ENCODE measurements at places on chromosomes 4 and X.

DNA sequence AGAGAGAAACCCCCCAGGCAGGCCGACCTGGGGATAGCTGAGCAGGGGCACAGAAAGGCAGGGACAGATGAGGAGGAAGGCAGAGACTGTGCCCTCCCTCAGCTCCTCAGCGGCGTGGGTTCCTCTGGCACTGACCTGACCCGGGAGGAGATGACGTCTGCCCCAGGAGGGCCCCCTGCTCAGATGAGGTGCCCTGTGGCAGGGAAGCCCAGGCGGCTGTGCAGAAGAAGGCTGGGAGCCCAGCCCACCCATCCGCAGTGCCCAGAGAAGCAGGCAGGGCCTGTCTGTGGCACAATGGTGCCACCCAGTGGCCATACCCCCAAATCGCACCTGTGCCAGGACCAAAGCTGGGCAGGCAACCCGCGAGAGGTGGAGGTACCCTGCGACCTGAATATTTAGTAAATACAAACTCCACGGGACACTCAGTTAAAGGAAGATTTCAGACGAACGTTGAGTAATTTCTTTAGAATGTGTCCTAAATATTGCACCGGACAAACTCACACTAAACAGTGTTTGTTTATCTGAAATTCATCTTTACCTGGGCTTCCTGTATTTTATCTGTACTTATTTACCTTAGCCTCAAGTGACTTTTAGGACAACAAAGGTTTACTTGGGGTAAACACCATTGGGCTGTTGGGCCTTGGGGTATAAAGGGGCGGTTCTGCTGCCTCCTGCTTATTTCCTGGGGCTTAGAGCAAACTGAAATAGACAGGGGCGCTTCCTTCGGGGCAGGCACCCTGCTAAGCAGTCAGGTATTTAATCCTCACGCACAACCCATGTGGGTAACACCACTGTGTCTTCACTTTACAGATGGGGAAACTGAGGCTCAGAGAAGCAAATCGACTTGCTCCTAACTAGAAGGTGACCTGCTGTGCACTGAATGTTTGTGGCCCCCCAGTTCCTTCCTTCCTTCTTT is 46.5 kb upstream of the HMX1 start:
- H3K36me3 ChIP-seq, result no peaks in the 10 kb centered on the region
- H3K27me3 ChIP-seq, result peaks cover 2% of the 10 kb centered on the region
- peak; percentile 50 for DNase-seq
- no peak overlapping the region for H3K4me3 ChIP-seq

DNA sequence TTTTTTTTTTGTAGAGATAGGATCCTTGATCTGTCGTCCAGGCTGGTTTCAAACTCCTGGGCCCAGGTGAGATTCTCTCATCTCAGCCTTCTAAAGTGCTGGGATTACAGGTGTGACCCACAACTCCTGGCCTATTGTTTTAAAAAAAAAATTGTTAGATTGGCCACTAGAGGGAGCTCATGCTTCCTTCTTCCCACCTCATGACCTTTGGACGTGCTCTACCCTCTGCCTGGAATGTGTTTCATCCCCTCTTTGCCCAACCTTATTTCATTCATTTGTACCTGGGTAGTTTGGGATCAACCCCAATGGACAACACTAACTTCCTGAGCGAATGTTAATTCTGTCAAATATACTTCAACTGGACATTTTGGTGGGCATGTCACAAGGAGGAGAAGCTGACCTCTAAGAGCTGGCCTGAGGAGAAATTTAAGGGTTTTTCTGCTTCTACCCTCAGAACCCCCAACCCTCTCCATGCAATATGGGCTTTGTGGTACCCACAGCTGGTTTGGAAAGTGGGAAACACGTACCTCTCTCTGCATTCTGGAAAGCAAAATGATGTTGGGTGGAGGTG is 6.4 kb downstream of the PPEF2 start:
- H3K27me3 ChIP-seq, result peaks cover 12% of the 10 kb centered on the region
- DNase-seq, result no peak
- H3K4me3 ChIP-seq, result no peak overlapping the region
- H3K27ac ChIP-seq, result no peak overlapping the region
- H3K4me1 ChIP-seq, result no peaks in the 10 kb centered on the region

GRCh38 chrX:33171041-33171440 is 40.3 kb downstream of the DMD start:
- no peak overlapping the region for H3K27ac ChIP-seq
- H3K4me1 ChIP-seq, result no peaks in the 10 kb centered on the region
- H3K36me3 ChIP-seq, result no peaks in the 10 kb centered on the region
- no peaks in the 10 kb centered on the region for H3K27me3 ChIP-seq
- no peak for DNase-seq

GRCh38 chr4:178198691-178199090 is 756.5 kb upstream of the AGA start:
- no peaks in the 10 kb centered on the region for H3K27me3 ChIP-seq
- H3K36me3 ChIP-seq, result no peaks in the 10 kb centered on the region
- no peak for DNase-seq
- H3K27ac ChIP-seq, result no peak overlapping the region
- no peak overlapping the region for H3K4me3 ChIP-seq

DNA sequence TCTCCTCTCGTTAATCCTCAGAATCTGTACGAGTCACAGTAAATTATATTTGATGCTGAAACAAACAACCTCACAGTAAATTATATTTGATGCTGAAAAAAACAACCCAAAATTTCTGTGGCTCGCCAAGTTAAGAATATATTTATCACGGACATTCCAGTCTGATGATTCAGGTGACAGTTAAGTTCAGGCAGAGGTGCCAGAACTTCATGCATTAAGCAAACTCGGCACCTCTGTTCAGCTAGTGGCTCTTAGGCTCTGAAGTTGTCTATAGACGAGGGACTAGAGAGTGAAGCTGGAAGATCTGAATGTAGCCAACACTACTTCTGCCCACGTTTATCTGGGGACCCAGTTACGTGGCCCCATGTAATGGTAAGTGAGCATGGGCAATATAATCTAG is 132.2 kb upstream of the AGA start:
- no peaks in the 10 kb centered on the region for H3K4me1 ChIP-seq
- no peaks in the 10 kb centered on the region for H3K27me3 ChIP-seq
- no peak overlapping the region for H3K4me3 ChIP-seq
- DNase-seq, result no peak
- H3K36me3 ChIP-seq, result no peaks in the 10 kb centered on the region

DNA sequence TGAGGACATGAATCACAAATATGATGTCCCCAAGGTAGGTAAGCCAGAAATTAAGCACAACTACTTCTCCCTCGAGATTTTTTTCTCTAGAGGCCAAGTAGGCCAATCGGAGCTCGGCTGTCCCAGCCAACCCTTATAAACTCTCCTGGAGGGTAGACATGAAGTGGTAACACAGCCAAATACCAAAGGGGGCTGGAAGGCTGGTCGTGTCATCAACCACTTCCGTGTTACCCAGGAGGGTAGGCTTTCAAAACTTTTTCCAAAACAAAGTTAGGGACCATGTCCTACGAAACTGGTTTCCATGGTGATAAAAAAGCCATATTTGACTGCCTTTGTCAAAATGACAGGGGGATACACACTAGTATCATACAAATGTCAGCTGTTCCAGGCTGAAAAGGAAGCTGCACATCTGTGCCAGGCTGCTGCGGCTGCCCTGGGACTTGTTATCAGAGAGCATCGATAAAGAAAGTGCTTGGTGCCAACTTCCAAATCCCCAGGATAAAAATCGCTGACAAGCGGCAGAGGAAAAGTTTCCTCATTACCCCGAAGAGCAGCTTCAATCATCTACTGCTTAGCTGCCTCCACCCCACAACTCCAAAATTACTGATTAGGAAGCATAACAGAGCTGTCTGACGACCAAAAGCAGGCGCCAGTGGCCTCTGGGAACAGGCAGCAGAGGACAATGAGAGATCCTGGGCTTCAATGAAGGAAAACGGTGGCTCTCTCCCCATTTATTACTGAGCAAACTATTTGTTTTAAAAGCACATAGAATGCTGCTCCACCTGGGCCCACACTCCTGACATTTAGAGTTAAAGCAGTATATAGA is 20.8 kb downstream of the BCOR start:
- no peaks in the 10 kb centered on the region for H3K27me3 ChIP-seq
- peaks cover 32% of the 10 kb centered on the region for H3K36me3 ChIP-seq
- no peak overlapping the region for H3K27ac ChIP-seq
- DNase-seq, result no peak
- H3K4me1 ChIP-seq, result peaks cover 12% of the 10 kb centered on the region

- DNase-seq, result no peak
- peak overlapping the region; percentile 62 for H3K27ac ChIP-seq
- peaks cover 16% of the 10 kb centered on the region for H3K4me1 ChIP-seq
- peaks cover 24% of the 10 kb centered on the region for H3K36me3 ChIP-seq
- no peaks in the 10 kb centered on the region for H3K27me3 ChIP-seq
- no peak overlapping the region for H3K4me3 ChIP-seq
Observed at GRCh38 chr4:158906073-158906472, 137.2 kb downstream of the FNIP2 start.

DNA sequence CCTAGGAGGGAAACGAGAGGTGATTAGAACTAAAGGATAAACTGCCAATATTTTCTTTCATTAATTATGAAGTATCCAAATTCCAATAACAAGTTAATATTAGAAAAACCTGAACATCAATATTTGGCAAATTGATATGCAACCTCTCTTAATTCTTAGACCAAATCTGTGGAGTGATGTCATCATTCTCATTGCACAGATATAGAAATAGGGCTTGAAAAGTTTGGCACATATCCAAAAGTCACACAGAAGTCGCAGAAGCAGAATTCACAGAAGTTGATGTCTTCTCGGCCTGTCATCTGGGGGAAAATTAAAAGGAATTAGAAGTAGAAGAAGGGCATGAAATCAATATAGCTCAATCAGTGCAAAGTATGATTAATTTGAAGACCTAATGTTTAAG is 36.9 kb downstream of the ENPEP start:
- H3K4me3 ChIP-seq, result no peak overlapping the region
- H3K36me3 ChIP-seq, result no peaks in the 10 kb centered on the region
- peaks cover 8% of the 10 kb centered on the region for H3K4me1 ChIP-seq
- DNase-seq, result no peak

DNA sequence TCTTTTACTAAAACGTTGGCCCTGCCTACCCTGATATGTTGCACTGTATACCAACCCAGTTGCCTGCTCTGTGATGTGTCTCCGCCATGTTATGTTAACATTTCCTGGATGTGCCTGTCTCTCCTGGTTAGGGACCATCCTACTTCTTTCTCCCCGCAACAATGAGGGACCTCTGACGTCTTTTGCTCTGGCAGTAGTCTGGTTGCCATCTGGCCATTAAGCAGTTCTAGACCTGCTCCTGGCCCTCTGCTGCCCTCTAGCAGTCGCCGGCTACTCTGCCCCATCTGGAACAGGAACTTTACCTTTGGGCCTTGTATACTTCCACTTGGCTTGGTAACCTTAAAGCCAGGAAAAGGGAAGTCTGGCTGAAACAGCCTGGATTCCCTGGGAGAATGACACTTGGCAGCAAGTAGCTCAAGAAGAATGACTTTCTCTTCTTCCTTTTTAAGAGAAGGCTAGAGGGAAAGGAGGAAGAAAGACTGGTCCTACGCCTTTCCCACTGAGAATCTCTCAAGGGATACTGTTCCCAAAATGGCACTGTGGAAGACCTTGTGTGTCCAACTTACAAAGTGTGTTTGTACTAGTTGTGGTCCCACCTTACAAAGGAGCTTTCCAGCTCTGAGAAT is 63.5 kb downstream of the GPC3 start:
- H3K4me3 ChIP-seq, result no peak overlapping the region
- H3K36me3 ChIP-seq, result no peaks in the 10 kb centered on the region
- H3K4me1 ChIP-seq, result peaks cover 15% of the 10 kb centered on the region
- no peak for DNase-seq
- H3K27ac ChIP-seq, result no peak overlapping the region

GRCh38 chrX:17735406-17735805 is 1.9 kb upstream of the SCML1 start:
- H3K4me3 ChIP-seq, result no peak overlapping the region
- H3K36me3 ChIP-seq, result no peaks in the 10 kb centered on the region
- peaks cover 31% of the 10 kb centered on the region for H3K27me3 ChIP-seq

DNA sequence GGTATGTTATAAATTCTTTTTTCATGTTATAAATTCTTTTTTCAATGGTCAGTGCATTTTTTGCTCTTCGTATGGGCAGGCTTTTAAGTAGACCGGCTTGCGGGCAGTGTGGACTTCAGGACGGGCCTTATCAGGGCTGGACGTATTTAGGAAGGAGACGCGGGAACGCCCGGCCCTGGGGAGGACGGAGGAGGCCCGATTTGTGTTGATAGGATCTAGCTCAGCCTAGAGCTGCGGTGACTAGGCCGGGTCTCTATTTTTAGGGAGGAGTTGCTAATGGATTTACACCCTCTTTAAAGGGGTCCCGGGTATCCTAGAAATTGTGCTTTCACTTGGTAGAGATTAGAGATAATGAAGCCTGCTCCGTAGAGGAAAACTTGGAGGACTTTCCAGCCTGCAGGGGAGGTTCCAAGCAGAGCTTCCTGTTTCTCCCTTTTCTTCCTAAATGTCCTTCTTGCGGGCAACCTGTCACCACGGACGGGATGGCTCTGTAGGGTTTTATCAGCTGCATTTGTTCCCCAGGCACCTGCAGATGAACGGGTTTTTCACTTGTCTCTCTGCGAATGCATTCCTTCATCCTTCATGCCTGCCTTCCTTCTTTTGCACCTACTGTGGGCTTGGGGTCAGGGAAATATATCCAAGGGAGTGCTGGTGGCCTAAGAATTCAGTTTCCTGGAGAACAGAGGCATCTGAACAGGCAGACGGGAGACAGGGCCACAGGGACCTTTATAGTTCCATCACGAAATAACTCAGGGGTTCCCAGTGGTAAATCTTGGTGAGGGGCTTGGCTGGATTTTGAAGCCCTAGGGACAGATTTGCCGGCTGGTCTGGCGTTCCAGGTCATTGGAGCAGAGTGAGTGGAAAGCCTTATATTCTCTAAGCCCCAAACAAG is 1.4 kb downstream of the CD99 start:
- no peaks in the 10 kb centered on the region for H3K27me3 ChIP-seq
- H3K27ac ChIP-seq, result peak overlapping the region; percentile 92
- no peak for DNase-seq
- peak overlapping the region; percentile 95 for H3K4me3 ChIP-seq
- peaks cover 42% of the 10 kb centered on the region for H3K36me3 ChIP-seq

- no peaks in the 10 kb centered on the region for H3K36me3 ChIP-seq
- H3K4me3 ChIP-seq, result no peak overlapping the region
- H3K4me1 ChIP-seq, result no peaks in the 10 kb centered on the region
- H3K27me3 ChIP-seq, result peaks cover 6% of the 10 kb centered on the region
- DNase-seq, result no peak
- no peak overlapping the region for H3K27ac ChIP-seq
Observed at GRCh38 chr4:165437691-165438090, 58.9 kb downstream of the CPE start.

- H3K36me3 ChIP-seq, result no peaks in the 10 kb centered on the region
- peaks cover 12% of the 10 kb centered on the region for H3K27me3 ChIP-seq
- H3K4me3 ChIP-seq, result no peak overlapping the region
- H3K27ac ChIP-seq, result no peak overlapping the region
- DNase-seq, result peak; percentile 15
Observed at GRCh38 chr4:15906020-15906443, 32.5 kb downstream of the FGFBP1 start.

DNA sequence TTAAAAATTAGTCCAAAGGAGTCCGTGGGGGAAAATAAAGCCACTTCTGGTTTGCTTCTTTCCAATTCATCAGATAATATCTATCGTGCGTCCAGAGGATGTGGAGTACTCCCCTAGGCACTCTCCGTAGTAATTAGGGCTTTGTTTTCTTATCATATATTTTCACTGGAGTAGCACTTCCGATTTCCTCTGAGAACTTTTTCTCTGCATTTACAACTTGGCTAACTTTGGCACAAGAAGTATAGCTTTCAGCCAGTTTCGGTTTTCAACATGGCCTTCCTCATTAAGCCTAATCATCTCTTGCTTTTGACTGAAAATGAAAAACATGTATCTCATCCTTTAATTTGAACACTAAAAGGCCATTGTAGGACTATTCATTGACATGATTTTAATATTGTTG is 80.5 kb downstream of the CASP3 start:
- H3K4me3 ChIP-seq, result no peak overlapping the region
- H3K36me3 ChIP-seq, result peaks cover 5% of the 10 kb centered on the region
- no peak for DNase-seq
- peaks cover 13% of the 10 kb centered on the region for H3K4me1 ChIP-seq
